Stomach (tissue), 19 donors: ENCODE measurements at places on chromosomes 5 and 9. TPM values are rescaled to one million over a fixed set of nuclear protein-coding genes. Genes with fewer than 3 reads are reported as not detected.

TMEM232 gene
- total RNA-seq: 8.8 TPM

GRCh38 chr9:72814083-72814597, 138.7 kb downstream of the ALDH1A1 start:
- DNase-seq: no peak

- DNase-seq: no peak
Observed at GRCh38 chr5:93349613-93350012, 231.4 kb downstream of the NR2F1-AS1 start.

- no peak for DNase-seq
Observed at GRCh38 chr5:137501846-137502406, 2.8 kb upstream of the SPOCK1 start.

PTPRD gene
- total RNA-seq: 3.5 TPM

MARVELD2 gene
- total RNA-seq: 37.1 TPM
